Stimulated activated CD4-positive, alpha-beta T cell treated with anti-CD3 and anti-CD28 coated beads, Interleukin-1b, Interleukin-23, amount 100 ng/mL, for 24 hours (primary cell): ENCODE measurements at places on chromosomes 13 and 19.

DNA sequence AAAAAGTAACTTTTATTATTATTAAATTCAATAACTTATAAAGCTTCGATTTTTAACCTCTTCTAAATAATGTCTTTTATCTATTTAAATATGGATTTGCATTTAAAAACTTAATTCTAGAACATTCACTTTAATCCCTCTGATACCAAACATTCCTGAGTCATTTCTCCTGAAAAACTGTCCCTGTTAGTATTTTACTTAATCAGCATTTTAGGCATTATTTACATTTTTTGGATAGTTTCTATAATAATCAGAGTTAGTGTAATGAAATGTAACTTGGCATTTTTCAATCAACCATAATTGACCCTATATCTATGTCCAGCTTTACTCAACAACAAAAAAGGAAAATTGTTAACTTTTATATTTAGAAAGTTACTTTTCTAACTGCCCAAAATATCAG is 428.1 kb downstream of the PCDH17 start:
- DNase-seq, result no peak

GRCh38 chr13:96104516-96104915 is 14.6 kb downstream of the HS6ST3 start:
- DNase-seq, result no peak

DNA sequence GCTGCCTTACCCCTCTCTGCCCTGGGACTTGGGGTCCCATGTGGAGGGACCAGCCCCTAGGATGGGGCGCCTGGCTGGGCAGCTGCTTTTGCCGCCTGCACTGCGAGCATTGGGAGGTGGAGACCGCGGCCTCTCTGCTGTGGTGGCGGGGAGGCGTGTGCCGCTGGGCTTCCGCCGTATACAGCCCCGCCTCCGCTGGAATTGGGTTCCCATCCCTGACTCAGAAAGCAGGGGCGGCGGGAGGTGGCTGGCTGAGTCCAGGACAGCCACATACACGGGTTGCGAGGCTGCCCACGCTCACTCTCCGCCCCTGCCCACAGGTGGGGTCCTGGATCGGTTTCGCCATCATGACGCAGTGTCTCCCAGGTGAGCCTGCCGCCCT is 6.6 kb downstream of the NDUFB7 start:
- no peak for DNase-seq

GRCh38 chr13:27593267-27593666 is 27.1 kb downstream of the LNX2 start:
- DNase-seq, result no peak

- no peak for DNase-seq
Observed at GRCh38 chr13:51978796-51979556, 32.3 kb downstream of the ATP7B start.

DNA sequence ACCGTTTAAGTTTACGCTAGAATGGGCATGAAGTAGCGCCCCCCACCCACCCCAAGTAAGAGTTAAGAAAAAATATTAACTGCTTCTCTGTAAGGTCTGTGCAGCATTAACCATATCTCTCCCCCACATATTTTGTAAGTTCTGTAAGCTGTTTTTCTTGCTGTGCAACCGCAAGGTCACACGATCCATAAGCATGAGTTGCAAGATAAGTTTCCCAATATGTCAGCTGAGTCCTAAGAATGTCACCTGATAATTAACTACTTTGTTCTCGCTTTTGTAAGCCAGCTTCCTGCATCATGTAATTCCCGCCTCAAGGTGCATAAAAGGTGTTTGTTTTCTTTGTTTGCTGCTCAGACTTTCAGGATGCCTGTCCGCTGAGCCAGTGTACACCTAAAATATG is 187.0 kb downstream of the MYO16 start:
- no peak for DNase-seq

DNA sequence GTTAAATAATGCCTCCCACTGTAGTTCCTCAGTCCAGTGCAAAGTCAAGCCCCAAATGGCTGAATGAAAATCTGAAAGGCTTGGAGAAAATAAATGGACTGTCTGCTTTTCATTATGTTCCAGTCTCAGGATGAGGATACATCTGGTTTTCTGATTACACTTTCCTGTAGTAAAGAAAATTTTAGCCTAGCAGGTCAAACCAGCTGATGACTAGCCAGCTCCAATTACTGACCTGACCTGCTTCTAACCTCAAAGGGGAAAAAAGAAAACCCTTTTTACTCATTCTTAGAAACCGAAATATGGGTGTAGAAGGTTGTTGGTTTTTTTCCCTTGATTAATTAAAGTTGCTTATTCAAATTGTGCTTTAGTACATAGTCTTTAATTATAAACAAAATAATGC is 418.4 kb downstream of the EFNB2 start:
- DNase-seq, result no peak

DNA sequence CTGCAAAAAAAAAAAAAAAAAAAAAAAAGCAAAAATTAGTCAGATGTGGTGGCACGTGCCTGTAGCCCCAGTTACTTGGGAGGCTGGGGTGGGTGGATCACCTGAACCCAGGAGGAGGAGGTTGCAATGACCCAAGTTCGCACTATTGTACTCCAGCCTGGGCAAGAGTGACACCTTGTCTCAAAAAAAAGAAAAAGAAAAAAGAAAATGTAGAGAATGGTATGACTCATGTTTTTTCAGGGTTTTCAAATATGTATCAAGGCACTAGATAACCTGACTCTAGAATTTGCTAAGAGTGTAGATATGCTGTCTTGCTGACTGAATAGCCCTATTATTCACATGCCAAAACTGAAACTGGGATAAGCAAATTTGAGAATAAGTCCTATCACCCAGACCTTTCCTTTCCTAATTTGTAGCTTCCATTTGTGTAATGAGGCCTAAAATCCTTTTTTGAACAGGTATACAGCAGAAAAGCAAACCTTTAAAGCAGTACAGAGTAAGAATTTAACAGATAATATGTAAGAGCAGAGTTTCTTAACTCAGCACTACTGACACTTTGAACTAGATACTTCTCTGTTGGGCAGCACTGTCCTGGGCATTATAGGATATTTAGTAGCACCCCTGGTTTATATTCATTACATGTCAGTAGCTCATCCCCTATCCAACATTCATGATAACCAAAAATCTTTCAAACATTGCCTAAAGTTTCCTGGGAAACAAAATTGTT is 108.6 kb downstream of the ELF1 start:
- no peak for DNase-seq

DNA sequence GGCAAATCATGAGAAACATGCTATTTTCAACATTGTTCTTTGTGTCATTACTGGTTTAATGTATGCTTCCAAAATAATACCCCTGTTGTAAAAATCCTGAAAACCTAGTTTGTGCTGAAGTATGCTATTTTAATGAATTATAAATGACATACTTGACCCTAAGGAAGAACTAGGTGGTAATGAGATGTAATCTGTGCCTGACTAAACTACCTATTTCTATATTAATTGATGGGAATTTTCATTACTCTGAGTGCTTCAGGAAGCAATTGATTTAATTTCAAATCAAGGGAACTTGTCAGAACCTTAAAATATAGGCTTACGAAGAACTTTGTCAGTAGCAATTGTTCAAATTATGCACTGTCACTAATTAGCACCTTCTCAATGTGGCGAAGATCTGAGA is 1005.6 kb upstream of the SLC10A2 start:
- DNase-seq, result no peak
